HFFc6 (cell line): ENCODE measurements at places on chromosomes 7 and 10. TPM values are rescaled to one million over a fixed set of nuclear protein-coding genes. Genes with fewer than 3 reads are reported as not detected.

The OR9A2 gene
- not detected in 3 replicates for total RNA-seq

The SPDYE8 gene
- not detected in 3 replicates for total RNA-seq

The EBLN1 gene
- total RNA-seq, result not detected in 3 replicates

The COA1 gene
- 53.0 and 54.7 TPM in 2 replicates for total RNA-seq

The GPR26 gene
- not detected in 3 replicates for total RNA-seq

The GNGT1 gene
- total RNA-seq, result not detected in 3 replicates

The NPC1L1 gene
- total RNA-seq, result not detected in 2 replicates

The HKDC1 gene
- 0.09 to 0.47 TPM (median 0.27 TPM) in 3 replicates for total RNA-seq

The ZNF804B gene
- not detected in 3 replicates for total RNA-seq
